Occipital lobe (tissue), 3 donors: ENCODE measurements at places on chromosomes 5 and 9. TPM values are rescaled to one million over a fixed set of nuclear protein-coding genes. Genes with fewer than 3 reads are reported as not detected.

The AGXT2 gene
- not detected for total RNA-seq

- no peak for DNase-seq
These were observed 929.3 kb upstream of the DMAC1 start for GRCh38 chr9:8728910-8729309.

DNA sequence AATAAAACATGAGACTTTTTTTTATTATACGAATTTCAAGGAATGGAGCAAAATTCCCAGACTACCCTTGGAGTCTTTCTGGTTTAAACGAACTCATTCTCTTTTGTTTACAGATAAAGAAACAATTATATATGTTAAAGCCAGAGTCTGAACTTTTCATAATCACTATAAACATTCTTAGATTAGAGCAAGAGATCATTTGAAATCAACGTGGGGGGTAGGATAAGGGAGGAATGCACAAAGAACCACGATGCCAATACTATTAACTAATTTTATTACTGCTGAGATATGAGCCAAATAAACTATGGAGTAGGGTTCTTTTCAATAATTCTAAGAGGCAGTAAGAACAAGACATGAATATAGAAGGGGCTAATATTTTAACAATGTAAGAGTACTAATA, 148.0 kb upstream of the FREM1 start:
- DNase-seq, result no peak

The ADRB2 gene
- 1.6 TPM for total RNA-seq

DNA sequence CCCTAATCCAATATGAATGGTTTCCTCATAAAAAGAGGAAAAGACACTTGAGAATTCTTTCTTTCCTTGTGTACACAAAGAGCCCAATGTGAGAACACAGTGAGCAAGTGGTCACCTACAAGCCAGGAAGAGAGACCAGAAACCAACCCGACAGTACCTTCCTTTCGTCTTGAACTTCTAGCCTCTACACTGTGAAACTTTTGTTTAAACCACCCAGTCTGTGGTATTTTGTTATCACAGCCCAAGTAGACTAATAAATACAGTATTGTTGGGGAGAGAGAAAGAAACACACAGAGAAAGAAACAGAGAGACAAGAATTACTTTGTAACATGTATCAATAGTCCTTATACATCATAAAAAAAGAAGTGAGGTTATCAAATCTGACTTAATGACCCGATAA, 37.2 kb downstream of the CENPK start:
- no peak for DNase-seq
